EH (cell line): ENCODE measurements at places on chromosomes 7 and 10.

DNA sequence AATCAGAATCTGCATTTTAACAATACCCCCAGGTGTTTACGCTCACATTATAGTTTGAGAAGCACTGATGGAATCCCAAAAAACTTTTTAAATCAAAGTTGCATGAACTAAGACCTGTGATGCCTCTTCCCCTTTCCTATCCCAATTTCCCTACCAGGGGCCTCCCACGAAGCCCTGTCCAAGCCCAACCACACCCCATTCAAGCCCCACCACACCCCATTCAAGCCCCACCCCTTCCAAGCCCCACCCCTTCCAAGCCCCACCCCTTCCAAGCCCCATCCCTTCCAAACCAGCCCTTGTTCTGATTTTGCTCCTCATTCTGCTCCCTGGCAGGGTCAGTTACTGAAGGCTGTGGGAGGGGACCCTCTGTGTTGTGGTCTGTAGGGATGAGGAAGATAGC, 9.8 kb upstream of the AQP1 start:
- DNase-seq, result no peak

DNA sequence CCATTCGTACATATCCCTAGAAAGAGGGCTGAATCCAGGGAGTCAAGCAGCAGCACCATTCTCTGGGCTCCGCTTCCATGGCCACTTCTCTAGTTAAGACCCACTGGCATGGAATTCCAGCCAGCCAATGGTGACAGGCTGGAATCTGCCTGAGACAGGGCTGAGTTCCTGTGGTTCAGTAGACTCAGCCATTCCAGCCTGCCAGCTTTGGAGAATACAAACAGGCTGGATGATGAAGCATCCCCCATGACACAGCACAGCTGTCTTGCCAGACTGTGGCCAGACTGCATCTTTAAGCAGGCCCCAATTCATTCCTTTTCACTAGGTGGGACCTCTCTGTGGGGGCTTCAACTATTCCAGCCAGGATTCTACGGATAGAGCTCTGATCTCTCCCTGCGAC, 329.6 kb downstream of the XPNPEP1 start:
- peak; percentile 13 for DNase-seq

DNA sequence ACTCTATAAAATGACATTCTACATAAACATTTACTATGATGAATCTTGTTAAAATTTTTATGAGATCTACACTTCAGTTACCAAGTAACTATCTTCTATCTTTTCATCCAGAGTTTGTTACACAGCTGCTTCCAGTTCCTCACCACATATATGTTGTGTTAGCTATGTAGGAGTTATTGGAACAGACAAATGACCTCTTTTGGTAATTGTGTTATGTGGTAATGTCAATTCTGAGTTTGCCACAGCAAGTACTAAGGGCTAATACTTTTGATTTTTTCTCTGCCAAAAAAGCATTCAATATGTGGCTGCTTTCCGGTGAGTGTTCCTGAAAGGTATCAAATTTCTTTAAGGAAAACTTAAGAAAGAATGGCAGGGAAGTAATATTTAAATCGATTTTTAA, 573.9 kb upstream of the PCDH15 start:
- DNase-seq, result no peak

DNA sequence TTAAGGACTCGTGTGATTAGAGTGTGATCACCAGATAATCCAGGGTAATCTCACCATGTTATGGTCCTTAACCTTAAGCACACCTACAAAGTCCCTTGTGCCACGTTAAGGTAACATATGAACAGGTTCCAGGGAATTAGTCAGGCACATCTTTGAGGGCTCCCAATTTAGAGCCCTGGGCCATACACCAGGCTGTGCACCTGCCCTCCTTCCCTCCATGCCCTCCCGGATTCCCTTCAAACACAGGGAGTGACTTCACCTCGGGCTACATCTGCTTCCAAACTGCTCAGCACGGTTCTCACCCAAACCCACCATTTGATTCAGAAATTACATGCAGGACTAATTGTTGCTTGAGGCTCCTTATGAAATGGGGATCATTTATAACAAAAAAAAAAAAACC, 93.9 kb upstream of the HABP2 start:
- no peak for DNase-seq

DNA sequence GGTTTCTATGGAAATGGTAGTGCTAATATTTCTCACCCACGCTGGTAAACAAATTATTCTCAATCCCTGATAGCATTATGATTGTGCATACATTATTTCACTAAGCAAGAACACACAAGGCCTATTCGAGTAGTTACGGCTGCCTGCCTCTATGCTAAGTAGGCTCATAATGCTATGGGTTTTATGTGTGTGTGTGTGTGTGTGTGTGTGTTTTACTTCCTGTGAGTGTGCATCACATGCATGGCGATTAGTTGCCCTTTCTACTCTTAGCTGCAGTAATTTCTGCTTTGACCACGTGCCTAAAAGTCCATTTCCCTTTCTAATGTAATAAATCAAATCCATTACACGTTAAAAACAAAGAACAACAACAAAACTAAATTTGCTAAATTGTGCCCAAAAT, 117.0 kb downstream of the CHCHD3 start:
- no peak for DNase-seq

- DNase-seq, result no peak
These were observed 1310.8 kb downstream of the XPNPEP1 start for GRCh38 chr10:108612485-108612884.

DNA sequence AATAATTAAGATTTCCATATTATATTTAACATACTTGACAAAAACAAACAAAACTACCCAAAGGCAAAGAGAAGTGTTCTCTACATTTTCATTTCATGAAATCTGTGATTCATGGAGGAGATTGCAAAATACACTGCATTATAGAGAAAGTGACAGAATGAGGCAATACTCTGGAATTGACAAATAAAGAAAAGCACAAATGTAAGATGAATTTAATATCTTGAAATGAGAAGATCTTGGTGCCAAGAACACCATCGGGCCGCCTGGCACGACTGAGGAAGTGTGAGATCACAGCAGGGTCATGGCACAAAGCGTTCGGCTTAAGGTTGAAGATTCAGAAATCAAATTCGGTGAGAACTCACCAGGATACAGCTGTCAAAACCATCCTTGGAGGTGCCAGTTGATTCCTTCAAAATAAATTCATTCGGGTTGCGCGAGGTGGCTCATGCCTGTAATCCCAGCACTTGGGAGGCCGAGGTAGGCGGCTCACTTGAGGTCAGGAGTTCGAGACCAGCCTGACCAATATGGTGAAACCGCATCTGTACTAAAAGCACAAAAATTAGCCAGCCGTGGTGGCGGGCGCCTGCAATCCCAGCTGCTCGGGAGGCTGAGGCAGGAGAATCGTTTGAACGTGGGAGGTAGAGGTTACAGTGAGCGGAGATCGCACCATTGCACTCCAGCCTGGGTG, 174.0 kb upstream of the PFKP start:
- no peak for DNase-seq

GRCh38 chr7:76048668-76048988, 722 bp downstream of the MDH2 start:
- no peak for DNase-seq

DNA sequence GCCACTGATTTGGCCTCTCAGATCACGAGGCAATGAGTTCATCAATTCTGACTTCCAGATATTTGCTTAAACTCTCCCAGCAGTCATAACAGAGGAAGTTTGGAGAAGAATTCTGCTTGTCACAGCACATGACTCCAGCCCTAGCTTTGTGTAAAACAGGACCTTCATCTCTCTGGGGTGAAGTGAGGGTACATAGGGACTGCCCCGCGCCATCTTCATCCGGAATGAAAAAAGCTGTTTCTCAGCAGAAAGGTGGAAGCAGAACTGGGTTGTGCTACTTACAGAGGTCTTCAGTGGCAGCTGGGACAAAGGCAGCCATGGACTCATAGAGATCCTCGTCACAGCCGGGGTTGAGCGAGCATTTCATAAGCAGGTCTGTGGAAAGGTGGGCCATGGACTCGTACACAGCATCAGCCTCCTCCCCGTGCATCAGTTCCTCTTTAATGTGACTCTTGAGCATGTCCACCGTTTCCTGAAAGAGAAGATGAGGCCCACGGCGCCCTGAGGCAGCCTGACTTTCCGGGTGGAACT, 58.4 kb upstream of the TM9SF3 start:
- peak; percentile 11 for DNase-seq

GRCh38 chr7:81445462-81445861, 324.4 kb downstream of the HGF start:
- DNase-seq, result no peak
